ENCODE measurements at places on chromosomes 4 and X.

DNA sequence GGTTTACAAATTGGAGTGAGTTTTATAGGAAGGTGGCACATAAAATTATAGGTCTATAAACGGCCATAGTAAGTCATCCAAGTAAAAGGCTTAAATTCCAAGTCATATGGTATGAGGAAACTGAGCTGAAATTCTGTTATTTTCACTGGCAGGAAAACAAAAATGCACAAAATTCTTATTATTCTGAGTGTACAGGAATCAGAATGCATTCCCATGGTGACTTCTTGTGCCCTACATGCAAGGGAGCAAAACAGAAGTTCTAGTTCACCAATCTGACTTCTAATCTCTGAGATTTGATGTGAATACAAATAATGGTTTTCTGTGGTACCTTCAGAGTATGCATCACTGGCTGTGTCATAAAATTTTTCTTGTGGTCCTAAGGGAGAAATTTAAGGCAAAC, 102.9 kb downstream of the CLCN4 start:
- DNase-seq: no peak

- DNase-seq: peak; percentile 58
These were observed 62.8 kb downstream of the PPP1R2C start for GRCh38 chrX:42714981-42715700.

GRCh38 chrX:152989292-152989658, 4.6 kb downstream of the PNMA5 start:
- DNase-seq: no peak

DNA sequence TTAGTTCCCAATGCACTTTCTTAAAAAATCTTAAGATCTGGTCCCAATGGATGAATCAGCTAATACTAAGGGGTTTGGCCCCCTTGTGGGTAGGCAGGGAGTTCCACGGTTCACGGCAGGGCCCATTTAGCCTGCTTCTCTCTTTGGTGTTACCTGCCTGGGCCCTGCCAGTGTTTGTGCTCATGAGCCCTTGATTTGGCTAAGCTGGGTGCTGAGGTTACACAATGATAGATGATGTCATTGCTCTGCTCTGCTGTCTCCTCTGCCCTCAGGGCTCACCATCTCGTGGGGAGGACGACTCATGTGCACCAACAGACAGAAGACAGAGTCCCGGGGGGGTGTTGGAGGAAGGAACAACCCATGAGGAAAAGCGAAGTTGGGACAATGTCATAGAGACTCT, 24.4 kb downstream of the RTL5 start:
- DNase-seq: peak; percentile 75
